ENCODE measurements at places on chromosomes 6 and 20.

DNA sequence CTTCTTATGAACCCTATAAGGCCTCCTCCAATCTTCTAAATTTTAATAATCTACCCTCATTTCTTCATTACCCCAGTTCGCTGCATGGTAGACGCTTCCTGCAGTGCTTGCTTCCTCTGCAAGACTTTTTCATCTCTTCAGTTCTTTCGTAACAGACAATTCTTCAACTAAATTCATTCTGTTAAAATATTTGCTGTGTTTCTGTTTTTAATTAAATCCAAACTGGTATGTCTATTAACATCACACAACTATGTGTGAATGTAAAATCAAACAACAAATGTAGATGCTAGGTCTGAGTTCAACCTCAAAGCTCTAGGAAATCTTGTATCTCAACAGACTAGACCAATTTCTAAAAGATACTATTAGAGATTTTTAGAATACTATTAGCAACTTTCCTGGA is 199.3 kb downstream of the RNGTT start:
- no peak for DNase-seq

GRCh38 chr6:125300992-125301434 is 754 bp downstream of the HDDC2 start:
- no peak for DNase-seq

- no peak for DNase-seq
Measured at GRCh38 chr6:3466488-3467219, 9.8 kb upstream of the SLC22A23 start.

DNA sequence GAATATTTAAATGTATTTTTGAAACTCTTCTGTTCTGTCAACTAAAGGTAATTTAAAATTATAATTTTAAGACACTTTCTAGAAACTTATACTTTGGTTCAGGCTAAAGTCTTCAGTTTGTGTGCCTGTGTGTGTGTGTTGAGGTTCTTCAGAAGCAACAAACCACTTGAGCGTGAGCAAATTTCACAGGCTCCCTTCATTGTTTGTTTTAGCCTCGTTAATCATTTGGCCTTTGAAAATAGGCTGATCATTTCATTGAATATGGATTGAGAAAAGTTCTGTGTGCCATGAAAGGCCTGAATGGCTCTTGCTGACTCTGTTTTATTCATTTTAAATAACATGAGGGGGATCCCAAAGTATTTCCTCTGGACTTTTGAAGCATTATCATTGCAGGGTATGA is 420.1 kb downstream of the CDKAL1 start:
- no peak for DNase-seq

DNA sequence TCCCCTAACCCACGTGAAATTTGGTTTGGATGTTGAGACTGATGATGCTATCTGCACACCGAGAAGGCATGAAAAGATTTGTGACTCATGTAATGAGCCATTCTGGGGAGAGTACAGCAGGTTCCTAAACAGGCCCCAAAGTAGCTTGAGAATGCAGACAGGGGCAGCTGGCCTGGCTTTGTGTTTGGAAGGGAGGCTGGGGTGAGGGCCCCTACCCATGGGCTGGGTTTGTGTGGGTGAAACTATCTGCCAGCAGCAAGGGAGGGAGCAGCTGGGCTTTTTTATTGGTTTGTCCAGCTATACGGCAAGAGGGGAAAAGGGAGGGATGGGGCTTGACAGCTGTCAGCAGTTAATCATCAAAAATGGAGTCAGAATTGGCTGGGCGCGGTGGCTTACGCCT is 87.0 kb upstream of the RNF24 start:
- no peak for DNase-seq

GRCh38 chr20:47875297-47876025 is 90.2 kb upstream of the SULF2 start:
- no peak for DNase-seq

DNA sequence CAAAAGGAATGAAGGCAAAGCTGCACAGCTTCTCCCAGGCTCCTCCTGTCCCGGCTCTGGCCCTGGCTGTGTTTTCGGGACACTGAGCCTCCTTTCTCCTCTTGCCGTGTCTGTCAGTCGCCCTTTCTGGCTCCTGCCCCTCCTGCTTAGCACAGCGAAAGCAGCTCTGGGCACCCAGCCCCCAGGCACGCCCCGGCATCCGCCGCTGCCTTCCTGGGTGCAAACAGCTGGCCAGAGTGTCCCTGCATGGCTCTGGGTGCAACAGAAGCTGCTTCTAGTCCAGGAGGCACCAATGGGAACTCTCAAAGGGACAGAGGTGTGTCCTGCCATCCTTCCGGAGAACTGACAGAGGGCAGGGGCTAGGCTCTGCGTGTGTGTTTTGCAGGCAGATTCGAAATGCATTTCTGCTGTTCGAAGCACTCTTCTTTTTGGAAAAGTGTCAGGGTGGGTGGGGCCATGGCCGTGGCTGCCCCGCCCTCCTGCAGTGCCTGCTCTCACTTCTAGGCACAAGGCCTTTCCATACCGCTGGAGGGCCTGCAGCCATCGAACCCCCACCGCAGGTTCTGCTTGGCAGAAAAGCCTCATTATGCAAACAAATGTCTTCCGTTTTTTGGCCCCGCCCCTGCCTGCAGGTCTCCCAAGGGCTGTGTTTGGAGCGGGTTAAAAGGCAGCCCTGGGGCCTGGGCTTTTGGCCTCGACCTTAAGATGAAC is 15.5 kb downstream of the COL9A3 start:
- no peak for DNase-seq

GRCh38 chr6:81938014-81938856 is 185.8 kb upstream of the TENT5A start:
- no peak for DNase-seq

GRCh38 chr6:130143709-130144108 is 79.0 kb downstream of the SAMD3 start:
- DNase-seq, result no peak

- no peak for DNase-seq
Measured at GRCh38 chr6:165580136-165580535, 82.9 kb downstream of the PDE10A start.

- no peak for DNase-seq
Measured at GRCh38 chr20:53903652-53903987, 166.8 kb downstream of the BCAS1 start.

DNA sequence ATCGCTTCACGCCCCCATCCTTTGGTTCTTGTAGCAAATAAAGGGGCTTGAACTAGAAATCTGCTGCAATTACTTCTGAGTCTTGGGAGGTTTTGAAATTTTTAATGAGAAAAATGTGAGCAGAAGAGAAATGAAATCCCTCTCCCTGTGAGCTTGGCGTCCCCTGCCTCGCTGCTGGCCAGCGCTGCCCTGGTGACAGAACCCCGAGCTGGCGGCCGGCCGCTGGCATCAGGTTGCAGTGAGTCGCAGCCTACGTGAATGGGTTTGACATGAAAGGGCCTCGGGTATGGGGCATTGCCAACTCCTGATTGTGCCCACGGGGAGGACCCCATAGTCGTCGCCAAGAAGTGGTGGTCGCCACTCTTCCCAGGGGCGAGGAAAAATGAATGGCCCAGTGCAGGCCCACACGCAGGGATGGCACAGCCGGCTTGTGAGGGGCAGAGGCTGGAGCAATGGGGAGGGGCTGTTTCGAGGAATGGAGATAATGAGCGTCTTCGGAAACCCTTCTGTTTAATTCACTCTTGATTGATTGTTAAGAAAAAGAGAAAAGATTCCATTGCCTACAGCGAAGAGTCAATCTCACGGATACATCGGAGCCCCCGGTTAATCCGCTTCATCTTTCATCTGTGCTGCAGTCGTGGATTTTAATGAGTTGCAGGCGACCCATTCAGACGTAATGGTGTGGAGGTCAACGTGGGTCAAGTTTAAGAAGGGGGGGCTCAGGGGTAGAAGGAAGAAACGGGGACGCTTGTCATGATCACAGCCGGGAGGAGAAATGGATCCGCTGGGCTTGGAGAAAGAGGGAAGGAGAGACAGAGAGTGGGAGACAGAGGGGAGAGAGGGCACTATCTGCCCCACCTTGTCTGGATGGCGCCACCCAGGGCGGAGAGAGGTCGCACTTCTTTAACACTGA is 380.1 kb downstream of the THBS2 start:
- DNase-seq, result no peak

DNA sequence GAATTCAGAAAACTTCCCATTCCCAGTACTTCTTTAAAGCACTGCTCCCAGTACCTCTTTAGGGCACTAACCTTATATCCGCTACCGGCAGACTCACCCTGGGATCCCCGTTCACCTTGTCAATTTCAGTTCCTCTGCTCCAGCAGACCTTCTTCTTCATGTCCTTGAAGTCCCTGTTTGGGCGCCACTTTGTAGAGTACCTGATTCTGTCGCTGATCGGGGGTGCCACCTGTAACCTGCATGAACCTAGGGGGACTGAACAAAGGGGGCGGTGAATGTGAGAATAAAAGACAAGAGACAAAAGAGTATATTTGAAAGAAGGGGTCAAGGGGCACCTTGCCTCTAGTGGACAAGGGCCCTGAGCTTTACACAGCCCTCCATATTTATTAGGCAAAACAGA is 4.9 kb upstream of the GINS1 start:
- DNase-seq, result no peak

DNA sequence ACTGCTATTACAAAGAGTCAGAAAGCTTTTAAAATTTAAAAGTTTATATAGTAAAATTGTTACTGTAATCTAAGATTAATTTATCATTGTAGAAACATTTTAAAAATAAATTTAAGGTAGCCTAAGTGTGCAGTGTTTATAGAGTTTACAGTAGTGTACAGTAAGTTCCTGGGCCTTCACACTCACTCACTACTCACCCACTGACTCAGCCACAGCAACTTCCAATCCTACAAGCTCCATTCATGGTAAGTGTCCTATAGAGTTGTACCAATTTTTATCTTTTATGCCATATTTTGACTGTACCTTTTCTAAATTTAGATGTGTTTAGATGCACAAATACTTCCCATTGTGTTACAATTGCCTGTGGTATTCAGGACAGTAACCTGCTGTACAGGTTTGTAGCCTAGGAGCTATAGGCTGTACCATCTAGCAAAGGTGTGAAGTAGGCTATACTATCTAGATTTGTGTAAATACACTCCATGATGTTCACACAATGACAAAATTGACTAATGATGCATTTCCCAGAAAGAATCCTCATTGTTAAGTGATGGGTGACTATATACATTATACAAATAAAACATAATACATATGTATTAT is 10.2 kb upstream of the TMEM170B start:
- DNase-seq, result no peak

- DNase-seq, result peak; percentile 28
Measured at GRCh38 chr6:13273931-13274706, 54.2 kb downstream of the TBC1D7 start.

DNA sequence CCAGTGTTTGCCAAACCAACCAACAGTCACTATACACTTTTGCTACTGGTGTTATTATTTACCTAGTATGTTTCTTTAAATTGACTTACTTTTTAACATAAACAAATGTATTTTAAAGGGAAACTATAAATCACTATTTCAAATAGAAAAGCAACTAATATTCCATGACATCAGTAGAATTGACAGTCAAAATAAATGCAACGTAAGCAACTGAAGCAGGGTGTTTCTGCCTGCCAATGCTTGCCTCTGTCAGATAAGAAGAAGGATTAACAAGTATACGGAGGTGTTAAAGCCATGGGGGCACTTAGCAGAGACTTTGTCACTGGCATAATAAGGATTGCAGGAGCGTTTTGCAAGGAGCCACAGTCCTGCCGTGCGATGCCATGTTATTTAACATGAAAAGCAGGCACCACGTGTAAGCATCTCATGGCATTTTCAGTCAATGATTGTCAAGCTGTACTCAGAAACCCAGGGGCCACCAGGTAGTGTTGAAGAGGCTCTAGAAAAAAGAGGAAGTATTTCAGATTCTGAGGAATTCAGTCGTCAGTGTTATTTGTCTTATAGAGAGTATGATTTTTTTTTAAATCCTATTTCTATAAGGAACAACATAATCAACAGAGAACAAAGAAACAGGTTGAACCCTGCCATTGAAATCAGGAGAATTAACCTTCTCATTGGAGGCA is 131.7 kb downstream of the BFSP1 start:
- DNase-seq, result no peak

DNA sequence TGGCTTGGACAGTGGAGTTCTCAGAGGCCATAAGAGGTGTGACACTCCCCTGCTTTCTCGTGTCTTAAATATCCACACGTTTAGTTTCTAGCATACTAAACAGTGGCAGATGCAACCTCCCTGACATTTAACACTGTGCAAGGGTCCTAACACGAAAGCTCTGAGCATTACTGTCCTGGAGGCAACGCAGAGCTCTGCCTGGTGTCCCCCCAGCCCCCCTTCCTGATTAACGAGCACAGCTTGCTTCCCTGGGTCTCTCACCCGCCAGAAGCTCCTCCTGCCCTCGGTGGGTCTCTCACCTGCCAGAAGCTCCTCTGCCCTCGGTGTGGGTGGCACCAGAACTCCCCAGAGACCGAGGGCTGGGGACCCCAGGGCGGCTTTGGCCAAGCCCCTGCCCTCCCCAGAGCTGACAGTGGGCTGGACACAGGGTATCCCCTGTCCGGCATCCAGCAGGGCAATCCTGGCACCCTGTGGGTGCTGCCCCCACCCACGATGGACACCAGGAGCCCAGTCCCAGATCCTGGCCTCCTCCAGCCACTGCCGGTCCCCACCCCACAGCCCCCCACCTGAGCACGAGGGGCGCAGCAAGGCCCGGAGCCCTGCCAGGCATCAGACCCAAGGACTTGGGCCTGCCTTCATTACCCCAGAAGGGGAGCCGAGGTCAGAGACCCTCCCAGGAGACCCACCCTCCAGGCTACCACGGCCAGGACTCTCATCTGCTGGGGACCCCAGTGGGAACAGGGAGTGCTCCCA is 12.4 kb upstream of the KCNQ2 start:
- no peak for DNase-seq

- DNase-seq, result no peak
Measured at GRCh38 chr6:48961781-48962415, 501.2 kb downstream of the MMUT start.

DNA sequence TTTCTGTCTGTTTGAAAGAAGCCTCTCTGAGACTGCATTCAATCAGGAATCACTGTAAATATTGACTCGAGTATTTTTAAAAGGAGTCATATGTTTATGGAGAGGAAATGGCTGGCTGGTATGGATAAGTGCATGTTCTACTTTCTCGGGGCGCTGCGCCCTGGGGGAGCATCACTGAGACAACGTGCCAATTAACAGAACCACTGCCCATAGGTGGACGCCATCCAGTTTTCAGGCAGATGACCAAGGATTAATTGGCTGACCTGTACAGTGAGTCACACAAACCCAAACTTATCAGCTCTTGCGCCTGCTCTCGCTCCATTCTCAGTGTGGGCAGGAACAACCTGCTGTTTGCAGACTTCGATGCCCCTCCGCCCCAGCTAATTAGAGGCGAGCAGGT is 571.2 kb downstream of the QKI start:
- no peak for DNase-seq

GRCh38 chr20:11165789-11166188 is 492.0 kb upstream of the JAG1 start:
- DNase-seq, result no peak
